ENCODE measurements at places on chromosomes 3 and 15.

GRCh38 chr15:67761343-67761742, 64.0 kb upstream of the SKOR1 start:
- no peak for DNase-seq

- DNase-seq = no peak
These were observed 94.8 kb downstream of the ABHD5 start for GRCh38 chr3:43785551-43785950.

GRCh38 chr3:23553353-23553752, 252.4 kb upstream of the UBE2E1 start:
- no peak for DNase-seq

DNA sequence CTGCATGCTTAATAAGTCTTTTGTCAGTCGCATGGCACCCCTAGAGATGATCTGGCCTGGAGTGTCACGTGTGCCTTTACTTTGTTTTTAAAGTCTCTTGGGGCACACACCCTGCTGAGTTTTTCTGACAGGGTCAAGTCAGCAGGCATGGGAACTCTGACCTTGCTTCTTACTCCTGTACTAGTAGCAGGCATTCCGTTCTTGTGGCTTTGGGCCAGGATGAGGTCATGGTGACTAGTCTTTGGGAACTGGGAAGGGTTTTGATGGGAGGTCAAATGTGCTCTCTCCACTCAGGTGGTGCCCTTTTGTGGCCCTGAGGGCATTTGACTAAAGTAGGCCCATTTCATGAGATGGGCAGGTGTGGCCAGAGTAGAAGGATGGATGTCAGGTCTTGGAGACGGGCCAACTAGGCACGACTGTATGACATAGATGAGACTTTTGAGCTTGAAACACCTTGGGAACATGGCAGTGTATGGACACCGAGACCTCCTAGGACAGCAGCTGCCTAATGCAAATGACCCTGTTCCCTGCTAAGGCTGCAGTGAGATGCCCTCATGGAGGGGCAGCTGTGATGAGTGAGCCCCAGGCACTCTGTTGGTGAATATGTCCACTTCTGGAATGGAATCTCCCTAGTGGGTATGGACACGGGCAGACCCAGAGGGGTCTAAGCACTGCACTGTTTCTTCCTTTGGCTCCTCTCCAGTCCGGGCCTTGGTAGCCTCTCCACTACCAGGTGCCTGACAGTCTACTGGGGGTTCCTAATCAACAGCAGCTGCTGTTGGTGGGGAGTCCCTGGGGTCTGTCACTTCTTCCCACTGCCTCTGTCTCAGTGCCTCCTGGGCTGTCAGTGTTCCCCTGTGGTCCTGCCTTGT, 16.4 kb downstream of the SRPRB start:
- DNase-seq = no peak

DNA sequence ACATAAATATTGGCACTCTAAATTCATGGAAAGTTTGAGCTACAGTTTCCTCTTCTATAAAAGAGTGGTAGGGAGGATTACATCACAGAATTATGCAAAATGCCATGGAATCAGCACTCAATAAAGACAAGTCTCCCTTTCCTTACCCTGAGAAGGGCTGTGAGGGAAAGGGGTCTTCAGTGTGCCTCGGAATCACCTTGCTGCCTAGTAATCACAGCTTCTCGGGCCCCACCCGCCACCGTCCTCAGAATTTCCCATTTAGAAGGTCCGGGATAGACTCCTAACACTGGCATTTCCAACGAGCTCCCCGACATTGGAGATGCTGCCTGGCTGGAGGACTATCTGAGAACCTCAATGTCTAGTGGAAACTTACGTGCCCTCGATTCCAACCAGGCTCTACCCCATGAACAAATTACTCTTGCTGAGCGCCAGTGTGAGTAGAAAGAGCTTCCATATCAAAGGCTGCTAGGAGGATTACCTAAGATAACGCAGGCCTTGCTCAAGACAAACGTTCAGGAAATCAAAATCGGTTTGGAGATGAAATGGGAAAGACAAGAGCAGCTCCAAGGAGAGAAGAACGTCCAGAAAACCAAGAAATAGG, 92.1 kb upstream of the CHD2 start:
- no peak for DNase-seq

DNA sequence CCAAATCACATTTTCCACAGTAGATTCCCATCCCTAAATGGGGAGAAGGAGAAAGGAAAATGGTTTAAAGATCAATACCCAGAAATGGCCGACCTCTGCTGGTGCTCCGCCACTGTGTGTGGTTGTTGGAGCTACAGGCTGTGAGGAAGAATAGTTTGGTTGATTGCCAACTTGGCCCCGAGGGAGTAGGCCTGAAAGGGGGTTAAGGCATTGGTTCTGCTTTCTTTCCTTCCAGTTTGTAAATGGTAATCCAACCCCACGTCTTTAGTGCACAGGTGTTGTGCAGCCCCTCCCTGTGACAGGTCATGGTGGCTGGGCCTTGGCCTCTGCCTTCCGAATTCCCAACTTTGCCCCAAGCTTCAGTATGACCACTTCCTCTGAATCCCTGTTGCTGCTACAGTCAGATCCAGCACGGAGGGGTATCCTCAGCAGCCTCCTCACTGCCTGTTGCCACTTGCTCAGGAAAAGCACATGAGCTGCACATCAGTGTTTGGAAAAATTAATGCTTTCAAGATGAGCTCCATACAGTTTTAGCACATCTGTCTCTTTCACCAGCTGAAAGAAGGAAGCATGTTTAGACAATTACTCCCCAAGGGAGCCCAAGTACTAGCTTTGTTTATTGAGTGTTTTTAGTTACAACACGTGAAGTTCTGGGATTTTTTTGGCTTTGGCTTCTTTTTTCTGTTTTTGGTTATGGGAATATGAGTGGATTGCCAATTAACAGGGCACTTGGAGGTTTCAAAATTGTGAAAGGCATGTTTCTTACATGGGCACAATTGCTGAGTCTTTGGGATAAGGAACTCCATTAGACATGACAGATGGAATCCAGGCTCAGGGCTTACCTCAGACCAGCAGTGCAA, 92.3 kb upstream of the ROPN1 start:
- no peak for DNase-seq

GRCh38 chr3:13137941-13138832, 65.0 kb upstream of the IQSEC1 start:
- DNase-seq = no peak

DNA sequence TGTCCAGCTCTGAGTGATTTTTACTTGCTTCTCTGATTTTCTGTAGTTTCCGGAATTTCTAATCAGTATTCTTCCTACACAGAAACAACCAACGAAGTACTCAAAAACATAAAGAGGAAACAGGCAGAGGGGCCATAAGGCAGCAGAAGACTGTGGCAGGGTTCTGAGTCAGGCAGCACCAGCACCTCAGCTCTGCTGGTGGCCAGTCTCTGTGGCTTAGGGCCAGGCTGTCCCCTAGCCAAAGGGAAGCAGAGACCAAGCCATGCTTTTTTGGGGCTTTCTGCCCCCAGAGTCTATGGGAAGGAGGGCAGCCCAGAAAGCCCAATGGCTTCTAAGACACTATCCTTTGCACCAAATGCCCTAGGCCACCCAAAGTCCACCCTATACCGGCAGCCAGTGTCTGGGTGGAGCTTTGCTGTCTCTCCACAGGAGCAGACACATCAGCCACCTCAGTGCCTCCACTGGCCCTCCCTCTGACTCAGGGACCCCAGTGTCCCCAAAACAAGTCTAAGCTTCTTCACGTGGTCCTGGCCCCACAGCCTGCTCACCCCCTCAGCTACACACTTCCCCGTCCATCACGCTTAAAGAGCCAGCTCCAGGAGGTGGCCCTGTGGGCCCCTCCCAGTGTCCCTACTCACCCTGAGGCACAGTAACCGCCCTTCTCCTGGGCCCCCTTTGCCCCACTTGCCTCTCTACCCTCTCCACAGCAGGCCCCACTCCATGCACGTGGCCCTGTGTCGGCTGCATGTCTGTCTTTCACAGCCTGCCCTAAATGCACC, 46.2 kb downstream of the CCDC12 start:
- no peak for DNase-seq

DNA sequence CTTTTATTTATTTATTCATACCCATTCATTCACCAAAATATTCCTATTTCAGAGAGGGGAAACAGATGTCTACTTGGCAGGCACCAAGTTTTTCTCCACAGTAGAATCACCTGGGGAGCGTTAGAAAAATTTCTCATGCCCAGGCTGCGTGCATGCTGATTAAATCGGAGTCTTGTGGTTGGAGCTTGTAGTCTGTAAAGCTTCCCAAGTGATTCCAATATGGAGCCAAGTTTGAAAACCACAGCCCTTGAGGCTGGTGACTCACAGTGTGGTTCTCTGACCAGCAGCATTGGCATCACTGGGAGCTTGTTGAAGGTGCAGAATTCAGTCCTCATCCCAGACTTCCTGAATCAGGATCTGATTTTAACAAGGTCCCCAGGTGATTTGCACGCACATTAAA, 49.7 kb downstream of the PDHB start:
- DNase-seq = no peak

DNA sequence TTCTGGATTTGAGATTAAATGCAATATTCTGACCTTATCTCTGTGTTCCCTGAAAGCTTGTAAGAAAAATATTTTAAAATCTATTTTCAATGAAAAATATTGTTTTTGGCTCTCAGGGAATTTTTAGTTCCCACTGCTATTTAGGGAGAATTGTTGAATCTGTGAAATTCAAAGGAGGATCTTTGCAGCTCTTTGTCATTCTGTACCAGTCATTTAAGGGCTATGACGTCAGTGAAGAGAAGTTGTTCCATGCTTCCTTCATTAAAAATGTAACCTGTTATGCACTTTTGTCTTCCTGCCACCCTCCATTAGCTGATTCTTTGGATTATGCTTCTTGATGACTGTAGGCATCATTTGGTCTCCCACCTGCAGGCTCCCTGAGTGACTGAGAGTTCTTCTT, 427.8 kb upstream of the C2CD4B start:
- no peak for DNase-seq

DNA sequence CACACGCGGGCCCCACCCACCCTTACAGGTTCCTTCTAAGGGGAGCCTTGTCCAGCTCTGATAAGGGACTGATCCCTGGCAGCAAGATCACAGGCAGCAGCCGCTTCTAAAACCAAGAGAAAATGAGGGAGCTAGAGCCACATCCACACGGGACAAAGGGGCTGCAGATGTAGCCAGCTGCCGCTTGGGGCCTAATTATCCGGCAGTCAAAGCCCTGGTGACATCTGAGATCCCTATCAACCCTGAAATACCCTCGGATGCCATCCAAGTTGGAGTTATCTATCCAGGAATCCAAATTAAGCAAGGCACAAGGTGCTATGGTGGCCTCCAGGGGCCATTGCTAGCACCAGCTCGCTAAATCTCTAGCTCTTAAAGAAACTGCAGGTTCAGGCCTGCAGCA, 248.3 kb downstream of the VPS13C start:
- DNase-seq = no peak

DNA sequence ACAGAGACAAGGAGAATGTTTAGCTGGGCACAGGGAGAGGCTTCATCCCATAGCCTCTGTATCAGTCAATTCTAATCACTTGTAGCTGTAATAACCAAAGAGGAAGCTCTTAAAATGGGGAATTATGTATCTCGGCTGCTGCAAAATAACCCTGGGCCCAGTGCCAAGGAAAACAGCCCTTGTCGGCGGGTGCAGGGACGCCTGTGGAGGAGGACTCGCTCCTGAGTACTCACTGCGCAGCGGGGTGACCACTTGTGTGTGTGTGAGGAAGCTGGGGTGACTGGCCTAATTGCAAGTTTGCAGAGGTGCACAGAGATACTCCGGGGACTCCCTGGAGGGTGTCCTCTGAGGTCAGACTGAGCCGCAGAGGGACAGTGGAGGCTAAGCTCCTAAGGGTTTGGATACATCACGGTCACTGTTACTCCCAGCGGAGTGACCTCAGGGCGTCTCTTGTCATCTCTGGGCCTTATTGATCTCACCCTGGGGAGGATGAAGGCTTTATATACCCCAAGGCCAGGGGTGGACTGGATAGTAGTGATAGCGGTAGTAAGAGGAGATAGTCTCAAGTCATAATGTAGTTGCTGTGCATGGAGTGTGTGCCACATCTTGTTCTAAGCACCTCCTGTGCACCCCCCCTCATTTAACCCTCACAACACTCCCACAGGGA, 37.2 kb downstream of the SLC6A6 start:
- no peak for DNase-seq

- DNase-seq = no peak
These were observed 13.3 kb downstream of the COX5A start for GRCh38 chr15:74924525-74924924.

DNA sequence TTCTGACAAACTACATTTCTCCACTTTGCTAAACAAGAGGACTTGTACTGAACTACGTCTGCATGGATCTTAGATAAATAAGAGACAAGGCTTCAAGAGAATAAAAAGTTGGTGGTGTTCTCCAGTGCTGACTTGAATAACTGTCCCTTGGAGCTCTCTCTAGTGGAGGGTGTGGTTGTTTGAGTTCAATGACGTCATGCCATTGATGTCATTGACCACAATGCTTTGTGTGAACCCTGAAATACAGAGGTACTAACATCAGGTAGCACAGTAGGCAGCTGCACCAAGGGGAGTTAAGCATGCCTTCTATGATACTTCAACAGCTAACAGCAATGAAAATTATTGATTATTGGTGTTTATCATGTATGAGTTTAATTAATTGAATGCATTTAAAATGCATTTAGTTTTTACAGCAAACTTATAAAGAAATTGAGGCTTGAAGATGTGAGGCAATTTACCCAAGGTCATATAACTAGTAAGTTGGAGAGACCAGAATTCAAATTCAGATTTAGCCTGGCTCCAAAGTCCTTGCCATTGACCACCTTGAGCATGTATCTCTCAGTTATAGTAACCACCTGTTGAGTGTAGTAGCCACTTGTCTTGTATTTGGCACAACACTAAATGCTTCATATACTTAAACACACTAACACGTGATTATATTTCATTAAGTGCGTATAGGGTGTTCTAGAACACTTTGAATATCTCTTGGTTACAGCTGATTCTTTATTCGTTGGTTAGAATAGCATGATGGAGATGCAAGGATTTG, 126.0 kb upstream of the ANKRD28 start:
- DNase-seq = no peak

- no peak for DNase-seq
These were observed 17.5 kb downstream of the MAP6D1 start for GRCh38 chr3:183807881-183808280.

DNA sequence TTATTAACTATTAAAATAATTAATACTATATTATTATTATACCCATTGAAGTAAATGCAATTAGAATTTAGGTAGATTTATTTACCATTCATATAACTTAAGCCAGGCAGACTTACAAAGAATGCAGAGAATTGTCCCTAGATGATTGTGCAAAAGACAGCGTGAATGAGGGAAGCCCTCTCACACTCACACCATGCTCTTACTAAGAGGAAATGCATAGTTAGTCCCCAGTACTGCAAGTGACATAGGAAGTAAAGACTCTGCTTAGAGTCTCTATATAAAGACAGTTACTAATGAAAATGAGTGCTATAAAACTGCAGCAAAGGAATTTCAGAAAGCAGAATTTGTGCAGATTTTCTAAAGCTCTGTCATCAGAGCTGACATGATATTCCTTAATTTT, 270.4 kb downstream of the ZBBX start:
- DNase-seq = no peak

- DNase-seq = no peak
These were observed 395.3 kb upstream of the GOLIM4 start for GRCh38 chr3:168490981-168491380.

DNA sequence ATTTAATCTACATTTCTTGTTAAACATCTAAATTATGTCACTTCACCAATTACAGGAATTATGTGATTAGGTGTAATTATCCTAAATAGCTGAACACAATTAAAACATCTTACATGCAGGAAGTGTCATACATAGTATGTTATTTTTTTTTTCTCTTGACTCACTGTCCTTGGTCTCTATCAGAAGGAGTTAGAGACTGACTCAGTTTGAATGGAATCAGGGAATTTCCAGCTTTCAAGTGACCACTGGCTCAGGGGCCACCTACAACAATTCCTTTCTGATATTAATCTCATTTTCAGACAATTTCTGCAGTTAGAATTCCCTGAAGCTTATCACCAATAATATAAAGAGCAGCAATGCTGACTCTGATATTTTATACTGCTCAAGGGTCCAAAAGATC, 400.7 kb downstream of the ROBO1 start:
- no peak for DNase-seq

Measured in neural crest cell (in vitro differentiated cells).